ENCODE measurements at places on chromosomes 16 and 17. TPM values are rescaled to one million over a fixed set of nuclear protein-coding genes. Genes with fewer than 3 reads are reported as not detected.

- no peak for DNase-seq
Measured at GRCh38 chr17:21028192-21028591, 14.6 kb downstream of the USP22 start.

GRCh38 chr17:74663561-74663960, 40.0 kb upstream of the CD300E start:
- DNase-seq: no peak

GRCh38 chr17:27415120-27415795, 41.0 kb upstream of the KSR1 start:
- DNase-seq: no peak

DNA sequence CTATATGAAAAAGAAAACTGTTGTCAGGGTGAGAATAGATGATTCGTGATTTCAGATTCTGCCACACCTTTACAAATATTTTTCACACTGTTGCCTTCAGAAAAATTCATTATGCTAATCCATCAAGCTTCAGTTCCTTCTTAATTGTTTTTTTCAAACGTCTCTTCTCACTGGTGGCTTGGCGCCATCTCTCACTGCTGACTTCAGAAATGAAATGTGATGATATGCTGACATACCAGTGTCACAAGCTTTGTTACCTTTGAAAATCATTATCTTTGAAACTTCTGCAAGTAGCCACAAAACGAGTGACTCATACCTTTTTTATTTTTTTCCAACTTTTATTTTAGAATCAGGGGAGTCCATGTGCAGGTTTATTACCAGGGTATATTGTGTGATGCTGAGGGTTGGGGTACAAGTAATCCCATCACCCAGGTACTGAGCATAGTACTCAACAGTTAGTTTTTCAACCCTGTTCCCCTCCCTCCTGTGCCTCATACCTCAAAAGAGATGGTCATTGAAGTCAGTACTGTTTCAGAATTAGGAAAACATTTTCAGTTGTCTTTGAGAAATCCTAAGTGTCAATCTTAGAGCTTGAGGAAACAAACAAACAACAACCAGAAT, 14.0 kb upstream of the KRT222 start:
- no peak for DNase-seq

DNA sequence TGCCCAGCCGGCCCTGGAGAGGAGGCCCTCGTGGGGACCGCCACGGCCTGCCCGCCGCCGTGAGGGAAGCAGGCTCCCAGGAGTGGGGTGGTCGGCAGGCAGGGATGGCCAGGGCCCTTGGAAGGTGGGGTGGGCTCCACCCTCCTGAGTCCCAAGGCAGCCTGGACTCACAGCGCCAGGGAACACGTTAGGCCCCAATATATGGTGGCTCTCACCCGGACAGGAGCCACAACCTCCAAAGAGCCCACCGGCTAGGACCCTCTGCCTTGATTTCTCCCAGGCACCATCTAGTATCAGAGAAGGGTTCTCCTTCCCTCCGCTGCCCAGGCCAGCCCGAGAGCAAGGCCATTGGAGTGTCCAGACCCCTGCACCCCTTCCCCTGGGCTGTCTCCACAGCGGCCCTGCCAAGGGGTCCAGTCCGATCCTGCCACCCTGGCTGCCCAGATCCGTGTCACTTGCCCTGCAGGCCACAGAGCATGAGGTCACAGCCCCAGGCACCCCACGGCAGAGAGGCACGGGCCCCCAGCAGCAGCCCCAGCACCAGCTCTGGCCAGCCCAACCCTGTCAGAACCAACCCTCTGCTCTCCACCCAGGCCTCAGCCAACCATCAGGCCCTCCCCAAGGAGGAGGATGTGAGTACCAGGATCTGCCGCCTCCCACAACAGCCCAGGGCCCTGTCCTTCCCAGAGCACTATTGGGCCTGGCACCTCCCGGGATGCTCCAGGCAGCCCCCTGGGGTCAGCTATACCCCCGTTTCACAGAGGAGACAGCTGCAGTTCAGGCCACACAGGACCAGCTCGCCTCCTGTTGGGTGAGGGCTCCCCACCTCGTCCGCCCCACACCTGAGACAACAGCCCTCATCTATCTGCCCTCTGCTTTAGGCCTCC, 1.1 kb upstream of the AXIN1 start:
- no peak for DNase-seq

NPIPA8 gene
- total RNA-seq: 0.52 TPM

PRAC1 gene
- 200 TPM for total RNA-seq

KRTAP4-9 gene
- not detected for total RNA-seq

All from left colon (tissue), 2 donors.